Stimulated activated CD4-positive, alpha-beta T cell treated with anti-CD3 and anti-CD28 coated beads, Interleukin-12 subunit alpha, Interleukin-12 subunit beta, amount 100 ng/mL, for 24 hours (primary cell): ENCODE measurements at places on chromosomes 3 and 15.

DNA sequence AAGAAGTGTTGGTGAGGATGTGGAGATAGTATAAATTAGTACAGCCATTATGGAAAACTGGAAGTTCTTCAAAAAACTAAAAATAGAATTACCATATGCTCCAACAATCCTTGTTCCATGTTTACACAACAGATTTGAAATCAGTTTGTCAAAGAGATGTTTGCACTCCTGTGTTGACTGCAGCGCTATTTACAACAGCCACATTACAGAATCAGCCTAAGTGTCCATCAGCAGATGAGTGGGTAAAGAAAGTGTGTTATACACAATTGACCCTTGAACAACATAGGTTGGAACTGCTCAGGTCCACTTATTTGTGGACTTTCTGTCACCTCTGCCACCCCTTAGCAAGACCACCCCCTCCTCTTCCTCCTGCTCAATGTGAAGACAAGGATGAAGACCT lies 34.7 kb downstream of the LMLN start:
- DNase-seq: no peak

DNA sequence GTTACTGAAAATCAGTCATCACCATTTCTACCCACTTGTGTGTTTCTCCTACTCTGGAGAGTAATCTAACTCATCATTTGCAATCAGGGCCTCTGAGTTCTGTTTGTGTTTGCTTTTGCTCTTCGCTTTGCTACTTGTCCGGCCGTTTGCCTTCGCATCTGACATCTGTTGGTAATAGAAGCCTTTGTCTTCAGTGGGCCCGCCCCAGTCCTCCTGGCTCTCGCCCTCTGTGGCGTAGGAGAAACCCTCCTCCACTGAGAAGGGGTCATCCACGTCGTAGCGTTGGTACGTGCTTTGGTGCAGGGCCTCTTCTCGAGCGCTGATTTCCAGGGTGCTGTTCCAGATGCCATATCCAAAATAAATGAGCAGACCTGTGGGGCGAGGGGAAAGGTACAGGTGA lies 48.3 kb downstream of the CLDN11 start:
- DNase-seq: no peak

DNA sequence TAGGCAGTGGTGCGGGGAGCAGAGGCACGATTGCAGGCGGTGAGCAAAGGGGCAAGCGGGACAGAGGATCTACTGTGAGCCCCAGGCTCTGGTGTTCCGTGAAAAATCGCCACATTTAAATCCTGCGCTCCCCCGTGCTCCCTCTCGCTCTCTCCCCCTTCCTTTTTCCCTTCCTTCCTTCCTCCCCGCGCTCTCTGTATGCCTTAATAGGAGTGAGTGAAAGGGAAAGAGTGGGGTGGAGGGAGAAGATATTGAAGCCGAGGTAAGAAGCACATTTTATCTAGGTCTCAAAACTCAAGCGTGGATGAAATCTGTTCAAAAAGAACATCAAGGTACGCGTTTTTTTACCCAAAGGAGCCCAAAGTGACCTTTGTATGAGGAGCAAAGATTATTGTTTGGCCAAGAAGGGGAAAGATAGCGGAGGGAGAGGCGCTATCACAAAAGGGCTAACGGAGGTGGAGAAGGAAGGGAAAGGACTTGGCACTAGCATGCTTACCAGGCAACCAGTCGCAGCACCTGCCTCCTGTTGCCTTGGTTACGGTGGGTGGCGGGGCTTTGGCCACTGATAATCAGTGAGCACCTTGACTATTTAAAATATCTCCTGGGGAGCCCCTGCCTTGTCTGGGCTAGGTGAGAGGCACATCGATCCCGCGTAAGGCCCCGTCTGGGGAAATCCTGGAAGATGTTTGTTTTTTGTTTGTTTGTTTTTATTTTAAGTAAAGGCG lies 14.9 kb upstream of the AEN start:
- no peak for DNase-seq

GRCh38 chr15:58227706-58228543 lies 89.7 kb downstream of the AQP9 start:
- DNase-seq: peak; percentile 31

GRCh38 chr3:53534676-53535400 lies 40.4 kb downstream of the CACNA1D start:
- no peak for DNase-seq
